ENCODE measurements at places on chromosomes 7 and 10.
A peak's percentile ranks its signal among the peaks of the same experiment; 100 is the strongest.

- DNase-seq, result no peak
Measured at GRCh38 chr10:65470986-65471385, 1454.8 kb upstream of the LRRTM3 start.

DNA sequence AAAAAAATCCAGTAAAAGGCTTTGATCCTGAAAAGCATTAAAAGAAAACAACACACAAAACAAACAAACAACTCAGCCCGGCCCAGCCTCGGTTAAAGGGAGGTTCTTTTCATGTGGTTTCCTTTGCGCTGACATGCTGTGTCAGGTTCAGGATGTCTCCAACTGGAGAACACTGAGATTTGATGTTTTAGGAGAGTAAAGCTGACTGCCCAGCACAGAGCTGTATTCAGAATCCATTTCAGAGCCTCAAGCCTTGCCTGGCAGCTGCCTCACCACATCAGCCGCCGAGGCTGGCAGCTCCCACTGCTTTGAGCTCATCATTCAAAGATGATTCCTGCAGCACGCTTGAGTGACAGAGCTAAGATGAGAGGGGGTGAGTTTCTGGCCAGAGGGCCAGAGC, 205.8 kb upstream of the LYZL1 start:
- DNase-seq, result no peak

DNA sequence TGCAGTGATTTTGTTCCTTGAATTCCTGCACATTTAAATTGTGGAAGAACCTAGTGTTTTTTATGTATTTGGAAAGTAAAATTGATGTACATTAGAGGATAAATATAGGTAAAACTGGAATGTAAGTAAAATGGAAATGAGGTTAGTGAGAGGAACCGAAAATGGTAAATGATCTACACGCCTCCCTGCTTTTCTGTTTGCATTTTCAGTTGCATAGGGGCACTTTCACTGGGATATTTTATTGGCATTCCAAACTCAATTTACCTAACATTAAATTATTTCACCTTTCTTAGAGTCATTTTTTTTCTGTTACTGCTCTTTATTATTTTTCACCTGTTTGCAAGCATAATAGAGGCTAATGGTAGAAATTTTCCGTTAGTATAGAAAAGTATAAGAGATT, 8.0 kb downstream of the CDK13 start:
- DNase-seq, result no peak

GRCh38 chr7:4943297-4943696, 15.7 kb downstream of the MMD2 start:
- DNase-seq, result no peak

DNA sequence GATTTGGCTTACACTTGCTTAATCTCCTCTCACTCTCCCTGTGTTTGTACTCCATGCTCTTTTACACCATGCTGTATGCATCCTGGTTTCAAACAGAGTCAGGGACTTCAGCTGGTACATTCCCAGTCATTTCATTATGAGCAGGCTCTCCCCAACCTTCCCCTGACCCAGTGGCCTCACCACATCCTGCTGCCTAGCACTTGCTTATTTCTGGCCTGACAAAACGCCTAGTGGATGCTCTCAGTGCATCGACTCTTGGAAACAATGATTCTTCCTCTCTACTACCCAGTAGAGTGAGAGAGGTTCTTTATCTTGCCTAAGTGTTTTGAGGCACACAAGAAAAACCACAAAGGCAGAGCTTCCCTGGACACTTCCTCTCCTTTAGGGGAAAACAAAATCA, 63.4 kb downstream of the CAV1 start:
- peak; percentile 73 for DNase-seq

- DNase-seq, result peak; percentile 40
Measured at GRCh38 chr10:71708301-71708703, 11.3 kb downstream of the C10orf105 start.

DNA sequence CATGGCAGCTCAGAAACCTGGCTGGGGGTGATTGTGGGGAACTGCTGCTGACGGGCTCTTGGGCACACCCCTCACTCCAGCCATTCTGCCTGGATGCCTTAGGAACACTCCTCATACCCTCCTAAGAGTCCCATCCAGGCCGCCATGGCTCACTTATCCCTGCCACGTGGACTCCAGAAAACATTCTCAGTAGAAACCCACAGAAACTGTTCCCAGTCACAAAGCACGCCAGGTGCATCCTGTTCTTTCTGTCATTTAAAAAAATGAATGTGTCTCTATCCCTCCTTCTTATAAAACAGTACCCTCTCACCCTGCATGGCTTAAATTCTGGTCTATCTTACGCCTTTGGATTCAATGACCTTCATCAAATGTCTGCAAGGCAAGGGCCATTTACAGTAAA, 177.7 kb downstream of the CUX1 start:
- DNase-seq, result no peak

DNA sequence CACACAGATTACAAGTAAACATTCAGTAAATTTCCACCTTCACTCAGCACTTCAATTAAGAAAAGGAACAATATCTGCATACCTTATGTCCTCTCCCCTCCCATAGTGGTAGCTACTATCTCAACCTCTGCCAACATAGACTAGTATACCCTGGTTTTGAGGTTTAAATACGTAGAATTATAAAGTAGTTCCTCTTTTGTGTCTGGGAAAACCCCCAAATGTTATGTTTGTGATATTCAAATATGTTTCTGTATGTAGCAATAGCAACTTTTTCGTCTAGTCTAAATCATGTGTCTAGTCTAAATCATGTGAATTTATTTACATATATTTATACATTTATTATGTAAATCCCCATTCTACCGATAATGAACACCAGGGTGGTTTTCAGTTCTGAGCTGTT, 13.2 kb upstream of the CAMK2B start:
- DNase-seq, result no peak

- DNase-seq, result no peak
Measured at GRCh38 chr10:44984671-44985101, 6.1 kb upstream of the DEPP1 start.

DNA sequence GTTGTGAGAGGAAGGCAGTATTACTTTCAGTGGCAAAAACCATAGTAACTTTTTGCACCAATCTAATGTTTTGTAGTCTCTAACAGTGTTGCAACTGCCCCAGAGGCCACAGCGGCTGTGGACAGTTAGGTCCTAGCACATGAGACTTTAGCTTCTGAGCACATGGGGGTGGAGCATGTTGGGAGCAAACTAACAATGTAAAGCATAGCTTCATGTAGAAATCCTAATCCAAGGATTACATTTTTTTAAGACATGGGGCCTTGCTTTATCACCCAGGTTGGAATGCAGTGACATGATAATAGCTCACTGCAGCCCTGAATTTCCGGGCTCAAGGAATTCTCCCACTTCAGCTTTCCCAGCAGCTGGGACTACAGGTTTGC, 49.0 kb downstream of the LAMB1 start:
- DNase-seq, result no peak

DNA sequence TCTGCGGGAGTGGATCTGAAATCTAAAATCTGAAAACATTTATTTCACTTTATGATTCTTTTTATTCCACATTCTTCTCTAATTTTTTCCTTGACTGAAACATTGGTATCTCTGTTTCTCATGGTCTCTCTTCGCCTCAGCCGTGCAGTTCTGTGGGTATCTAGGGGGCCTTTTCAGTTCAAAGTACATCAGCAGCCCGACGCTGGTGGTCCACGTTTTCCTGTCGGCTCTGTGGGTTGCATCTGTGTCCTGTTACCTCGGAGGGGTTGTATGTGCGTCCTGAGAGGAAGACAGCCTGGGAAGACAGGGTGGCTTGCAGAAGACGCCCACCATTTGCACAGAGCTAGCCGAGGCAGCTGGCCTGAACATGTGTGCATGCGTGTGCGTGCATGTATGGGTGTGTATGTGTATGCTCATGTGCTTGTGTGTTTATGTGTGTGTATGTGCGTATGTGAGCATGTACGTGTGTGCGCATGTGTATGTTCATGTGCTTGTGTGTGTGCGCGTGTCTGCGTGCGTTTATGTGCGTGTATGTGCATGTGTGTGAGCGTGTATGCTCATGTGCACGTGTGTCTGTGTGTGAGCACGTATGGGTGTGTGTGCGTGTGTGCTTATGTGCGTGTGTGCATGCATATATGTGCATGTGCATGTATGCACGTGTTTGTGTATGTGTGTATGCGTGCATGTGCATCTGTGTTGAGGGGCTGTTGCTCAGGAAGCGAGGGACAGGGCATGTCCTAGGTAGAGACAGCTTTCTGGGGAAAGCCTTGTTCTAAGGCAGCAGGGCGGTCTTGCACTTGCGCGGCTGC, 211.8 kb downstream of the ADARB2 start:
- DNase-seq, result no peak

- DNase-seq, result peak; percentile 37
Measured at GRCh38 chr10:58240531-58240930, 27.2 kb downstream of the IPMK start.

DNA sequence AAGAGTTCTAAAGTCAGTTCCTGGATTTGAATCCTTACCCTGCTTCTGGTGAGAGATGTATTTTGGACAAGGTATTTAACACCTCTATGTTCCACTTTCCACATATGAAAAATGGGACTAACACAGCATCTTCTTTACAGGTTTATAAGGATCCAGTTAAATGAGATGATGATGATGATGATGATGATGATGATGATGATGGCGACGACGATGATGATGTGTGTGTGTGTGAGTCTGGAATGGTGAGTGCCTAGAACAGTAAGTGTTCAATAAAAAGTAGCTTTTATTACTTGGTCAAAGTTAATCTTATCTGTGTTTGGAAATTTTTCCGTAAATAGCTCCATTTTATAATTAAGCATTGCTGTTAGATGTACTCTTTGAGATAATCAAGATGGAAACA, 248.3 kb upstream of the SLC26A5 start:
- no peak for DNase-seq

DNA sequence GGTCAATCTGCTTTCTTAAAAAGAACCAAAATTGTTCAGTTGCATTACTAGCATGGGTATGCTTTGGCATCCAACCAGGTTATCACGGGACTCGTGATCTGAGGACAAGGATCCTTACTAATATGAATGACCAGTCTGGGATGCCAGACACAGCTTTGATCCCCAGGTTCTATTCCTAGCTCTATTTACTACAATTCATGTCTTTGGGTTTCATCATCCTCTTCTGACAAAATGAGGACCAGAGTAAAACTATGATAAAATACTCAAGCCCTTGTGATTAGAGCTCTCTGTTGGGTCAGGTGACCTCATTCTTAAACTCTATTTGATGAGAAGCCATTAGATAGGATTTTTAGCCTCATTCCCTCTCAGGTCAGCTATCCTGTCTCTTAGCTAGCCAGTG, 119.8 kb downstream of the SLC25A13 start:
- no peak for DNase-seq

DNA sequence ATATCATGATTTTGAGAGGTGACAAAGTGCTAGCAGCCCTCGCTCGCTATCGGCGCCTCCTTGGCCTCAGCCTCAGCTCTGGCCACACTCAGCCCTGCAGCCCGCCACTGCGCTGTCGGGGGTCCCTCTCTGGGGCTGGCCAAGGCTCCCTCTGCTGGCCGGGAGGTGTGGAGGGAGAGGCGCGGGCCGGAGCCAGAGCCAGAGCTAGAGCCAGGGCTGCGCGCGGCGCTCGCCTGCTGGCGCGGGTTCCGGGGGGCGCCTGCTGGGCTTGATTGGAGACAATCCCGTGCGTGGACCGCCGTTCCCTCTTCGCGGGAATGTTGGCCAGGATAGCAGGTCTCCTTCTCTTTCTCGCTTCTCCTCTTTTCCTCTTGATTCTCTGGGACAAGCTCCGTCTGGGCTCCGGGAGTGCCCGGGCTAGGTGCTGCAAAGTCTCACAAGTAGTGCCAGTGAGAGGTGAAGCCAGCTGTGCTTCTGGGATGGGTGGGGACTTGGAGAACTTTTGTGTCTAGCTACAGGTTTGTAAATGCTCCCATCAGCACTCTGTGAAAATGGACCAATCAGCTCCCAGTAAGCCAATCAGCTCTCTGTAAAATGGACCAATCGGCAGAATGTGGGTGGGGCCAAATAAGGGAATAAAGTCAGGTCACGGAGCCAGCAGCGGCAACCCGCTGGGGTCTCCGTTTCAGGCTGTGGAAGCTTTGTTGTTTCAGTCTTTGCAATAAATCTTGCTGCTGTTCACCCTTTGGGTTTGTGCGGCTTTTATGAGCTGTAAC, 43.4 kb upstream of the ELMO1 start:
- DNase-seq, result no peak

- no peak for DNase-seq
Measured at GRCh38 chr7:92813390-92814024, 22.9 kb downstream of the CDK6 start.

DNA sequence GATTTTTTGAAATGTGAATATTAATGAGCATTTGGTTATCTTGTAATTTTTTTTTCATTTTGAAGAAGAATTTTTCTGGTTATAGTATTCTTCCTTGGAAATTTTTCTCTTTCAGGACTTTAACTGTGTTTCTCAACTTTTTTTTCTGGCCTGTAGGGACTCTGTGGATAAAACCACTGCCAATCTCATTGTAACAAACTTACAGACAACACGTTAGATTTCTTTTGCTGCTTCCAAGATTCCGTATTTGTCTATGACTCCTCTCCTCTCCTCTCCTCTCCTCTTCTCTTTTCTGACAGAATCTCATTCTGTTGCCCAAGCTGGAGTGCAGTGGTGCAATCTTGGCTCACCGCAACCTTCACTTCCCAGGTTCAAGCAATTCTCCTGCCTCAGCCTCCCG, 19.4 kb upstream of the ZNF92 start:
- DNase-seq, result no peak

GRCh38 chr7:84364708-84365107, 170.1 kb upstream of the SEMA3A start:
- DNase-seq, result peak; percentile 13

DNA sequence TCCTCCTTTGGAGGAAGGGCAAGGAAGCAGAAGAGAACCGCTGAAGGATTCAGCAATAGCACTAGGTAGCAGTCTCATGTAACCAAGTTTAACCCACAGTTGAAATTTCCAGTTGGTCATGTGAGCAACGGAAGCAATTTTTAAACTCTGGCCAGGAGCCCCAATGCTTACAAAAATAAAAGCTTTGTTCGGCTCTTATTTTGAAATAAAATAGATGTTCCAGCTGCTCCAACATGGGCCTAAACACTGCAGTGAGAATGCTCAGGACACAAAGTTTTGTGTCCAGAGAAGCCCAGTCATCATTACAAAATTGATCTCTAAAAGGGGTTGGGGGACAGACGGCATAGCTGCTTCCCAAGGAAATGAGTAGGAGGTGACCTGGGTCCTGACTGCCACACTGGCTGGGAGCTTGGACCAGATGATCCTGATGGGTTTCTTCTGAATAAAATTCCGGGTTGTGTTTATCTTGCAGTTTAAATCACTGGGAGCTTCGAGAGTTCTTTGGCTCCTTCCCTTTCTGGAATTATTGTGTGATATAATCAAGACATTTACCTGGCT, 452 bp upstream of the TMEM140 start:
- DNase-seq, result peak; percentile 76

Measured in fibroblast of the aortic adventitia (primary cell).